ENCODE measurements at places on chromosomes 16 and 17.

GRCh38 chr17:37214416-37214815, 161.4 kb upstream of the C17orf78 start:
- no peak for DNase-seq

- no peak for DNase-seq
Measured at GRCh38 chr16:54203384-54203783, 83.2 kb downstream of the IRX3 start.

GRCh38 chr17:29677221-29677791, 54.6 kb upstream of the CORO6 start:
- no peak for DNase-seq

GRCh38 chr16:88355389-88356123, 27.2 kb upstream of the ZNF469 start:
- no peak for DNase-seq

- no peak for DNase-seq
Measured at GRCh38 chr16:58125781-58126335, 3.3 kb downstream of the CFAP20 start.

DNA sequence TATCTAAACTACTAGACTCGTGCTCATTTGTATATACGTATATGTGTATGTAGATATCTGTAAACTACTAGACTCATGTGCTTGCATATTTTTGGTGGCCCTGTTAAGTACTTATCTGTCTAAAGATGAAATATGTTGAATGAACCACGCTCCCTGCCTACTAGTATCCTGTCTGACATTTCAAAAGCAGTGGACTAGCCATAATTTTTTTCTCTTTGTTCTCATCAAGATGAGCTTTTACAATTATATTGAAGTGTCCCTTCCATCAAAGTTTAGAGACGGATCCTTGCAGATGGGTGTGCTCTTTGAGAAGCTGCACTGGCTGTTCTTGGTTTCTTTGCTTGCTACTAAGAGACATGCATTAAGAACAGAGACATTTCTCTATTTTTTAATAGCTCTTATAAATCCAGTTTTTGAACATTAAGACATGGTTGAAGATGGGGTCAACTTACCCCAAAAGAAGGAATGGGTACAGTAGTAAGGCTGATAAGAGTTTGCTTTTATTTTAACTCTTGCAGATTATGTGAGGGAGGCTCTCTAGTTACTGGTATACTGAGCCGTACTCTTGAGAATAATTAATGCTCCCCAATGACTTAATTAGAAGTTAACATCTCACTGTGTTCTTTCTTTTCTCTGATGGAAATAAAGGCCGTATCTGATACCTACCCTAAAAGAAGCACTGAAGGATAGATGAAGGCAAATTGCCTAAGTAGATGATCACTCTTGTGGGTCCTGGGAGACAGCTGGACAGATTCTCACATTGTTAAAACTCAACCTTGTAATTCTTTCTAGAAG, 3.4 kb downstream of the CNTNAP4 start:
- DNase-seq: no peak

DNA sequence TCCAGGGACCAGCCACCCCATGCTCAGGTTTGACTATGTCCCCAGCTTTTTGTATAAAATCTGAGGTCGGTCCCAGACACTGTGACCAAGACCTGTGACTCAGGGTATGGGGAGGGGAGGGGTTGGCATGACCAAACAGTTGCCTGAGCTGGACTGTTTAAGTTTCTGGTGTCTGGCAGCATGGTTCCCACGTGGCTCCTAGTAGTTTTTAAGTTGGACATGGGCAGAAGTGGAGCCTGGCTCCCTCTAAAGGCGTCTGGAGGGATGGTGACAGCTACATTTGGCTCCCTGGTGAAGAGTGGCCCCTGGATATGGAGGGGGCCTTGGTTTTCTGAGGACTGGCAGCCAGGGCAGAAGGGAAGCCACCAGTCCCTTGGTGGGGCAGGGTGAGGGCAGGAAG, 7.9 kb downstream of the SMCR8 start:
- no peak for DNase-seq

GRCh38 chr17:74451557-74451956, 14.9 kb upstream of the CD300A start:
- DNase-seq: no peak

- DNase-seq: no peak
Measured at GRCh38 chr16:57533431-57534336, 2.7 kb downstream of the CCDC102A start.

DNA sequence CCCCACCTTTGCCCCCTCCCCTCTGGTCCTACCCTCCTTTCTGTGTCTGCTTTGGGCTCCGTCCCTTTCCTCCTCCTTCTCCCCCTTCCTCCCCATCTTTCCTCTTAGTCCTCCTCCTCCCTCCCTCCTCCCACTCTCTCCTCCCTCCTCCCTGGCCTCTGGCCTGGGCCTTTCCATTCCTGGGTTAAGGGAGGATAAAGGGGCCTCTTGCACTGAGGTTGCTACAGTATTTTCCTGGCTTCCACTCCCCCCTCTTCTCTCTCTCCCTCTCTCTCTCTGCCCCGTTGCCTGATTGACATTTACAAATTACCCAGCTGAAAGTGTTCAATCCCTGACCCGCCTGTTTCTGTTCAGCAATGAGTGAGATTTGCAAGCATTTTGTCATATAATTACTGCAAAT, 44.0 kb downstream of the MRM1 start:
- DNase-seq: no peak

DNA sequence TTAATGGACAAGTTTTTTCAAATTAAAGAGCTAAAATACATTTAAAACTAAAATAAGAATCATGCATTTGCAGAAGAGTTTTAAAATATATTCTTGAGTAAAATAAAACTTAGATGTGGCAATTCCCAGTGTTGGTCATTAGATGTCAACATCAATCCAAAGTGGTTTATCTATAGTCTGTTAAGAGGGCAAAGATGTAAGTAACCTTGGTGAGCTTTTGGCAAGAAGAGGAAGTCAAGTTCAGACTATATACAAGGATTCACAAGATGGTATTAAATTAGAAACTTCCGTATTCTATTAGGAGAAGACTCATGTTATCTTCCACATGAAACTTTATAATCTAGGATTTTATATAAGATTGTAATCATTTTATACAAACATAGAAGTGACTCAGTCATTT, 73.1 kb downstream of the CEP95 start:
- no peak for DNase-seq

DNA sequence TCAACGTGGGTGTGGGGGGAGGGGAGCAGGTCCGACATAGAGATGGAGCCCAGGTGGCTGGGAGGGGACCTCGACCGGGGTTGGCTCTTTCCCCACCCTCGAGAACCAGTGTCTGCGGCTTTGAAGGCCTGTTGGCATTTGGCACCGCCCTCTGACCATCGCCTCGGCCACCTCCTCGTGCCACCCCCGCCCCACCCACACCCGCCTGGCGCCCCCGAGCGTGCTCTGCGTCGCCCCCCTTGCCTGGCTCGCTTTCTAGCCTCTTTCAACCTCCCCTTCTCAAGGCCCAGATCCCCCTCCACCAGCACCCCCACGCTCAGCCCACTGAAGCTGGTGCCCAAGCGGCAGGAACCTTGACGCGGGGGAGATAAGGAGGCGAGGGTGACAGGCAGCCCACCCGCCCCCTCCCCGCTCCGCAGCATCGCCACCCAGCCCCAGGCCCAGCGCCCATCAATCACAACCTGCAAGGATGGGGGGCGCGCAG, 619 bp downstream of the CACNB1 start:
- DNase-seq: peak; percentile 43

- DNase-seq: no peak
Measured at GRCh38 chr16:69266334-69267063, 44.7 kb upstream of the VPS4A start.

- DNase-seq: no peak
Measured at GRCh38 chr17:50686494-50687199, 21.1 kb downstream of the ANKRD40 start.

- no peak for DNase-seq
Measured at GRCh38 chr16:11372073-11372828, 27.0 kb downstream of the RMI2 start.

- DNase-seq: no peak
Measured at GRCh38 chr17:3798273-3799180, 2.5 kb downstream of the ITGAE start.

DNA sequence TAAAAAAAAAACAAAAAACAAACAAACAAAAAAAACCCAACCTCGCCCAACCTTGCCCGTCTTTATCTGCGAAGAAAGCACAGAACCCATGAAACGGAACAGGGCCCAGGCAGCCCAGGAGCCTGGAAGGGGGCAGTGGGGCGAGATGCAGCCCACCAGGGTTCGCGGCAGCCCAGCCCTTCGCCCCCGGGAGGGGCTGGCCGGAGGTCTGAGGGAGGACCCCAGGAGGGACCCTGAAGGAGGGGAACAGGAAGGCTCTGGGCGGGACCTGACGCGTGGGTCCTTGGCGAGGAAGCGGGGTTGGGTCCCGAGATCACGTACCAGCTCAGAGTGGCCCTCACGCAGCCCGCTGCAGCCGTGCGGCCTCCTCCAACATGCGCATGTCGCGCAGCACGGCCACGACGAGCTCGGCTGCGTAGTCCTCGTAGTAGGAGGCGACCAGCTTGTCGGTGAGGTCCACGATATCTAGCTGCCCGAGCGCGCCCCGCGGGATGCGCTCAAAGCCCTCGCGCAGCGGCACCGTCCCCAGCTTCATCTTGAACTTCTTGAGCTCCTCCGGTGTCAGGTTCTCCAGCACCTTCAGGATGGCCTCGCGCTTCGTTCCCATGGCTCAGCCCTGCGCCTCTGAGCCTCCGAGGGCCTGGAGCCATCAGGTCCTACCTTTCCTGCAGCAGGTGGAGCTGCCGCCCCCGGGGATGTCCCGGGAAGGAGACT, at the start of gene PYDC1:
TSS of gene PYDC1 (minus strand) at position 714 of the 714 bp plus-strand sequence. CDS start at position 607, 107 bp downstream.
- DNase-seq: no peak

- no peak for DNase-seq
Measured at GRCh38 chr17:3788200-3788599, 12.8 kb downstream of the ITGAE start.

GRCh38 chr16:67252609-67253497, 4.1 kb downstream of the SLC9A5 start:
- peak; percentile 34 for DNase-seq

DNA sequence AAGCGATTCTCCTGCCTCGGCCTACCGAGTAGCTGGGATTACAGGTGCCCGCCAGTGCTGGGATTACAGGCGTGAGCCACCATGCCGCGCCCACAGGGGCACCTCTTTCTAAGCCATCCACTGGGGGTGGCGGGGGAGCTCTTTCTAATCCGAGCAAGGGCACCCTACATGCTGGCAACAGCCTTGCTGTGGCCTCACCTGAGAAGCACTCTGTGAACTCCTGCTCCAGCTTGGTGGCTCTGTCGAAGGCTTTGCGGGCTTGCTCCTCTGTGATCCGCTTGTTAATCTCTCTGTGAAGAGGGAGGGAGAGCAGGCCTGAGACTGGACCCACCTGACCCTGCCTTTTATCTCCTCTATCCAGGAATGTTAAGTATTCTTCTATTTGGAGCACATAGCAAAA, 11.9 kb upstream of the ASGR1 start:
- DNase-seq: no peak

GRCh38 chr17:17236295-17237025, 508 bp downstream of the FLCN start:
- no peak for DNase-seq

DNA sequence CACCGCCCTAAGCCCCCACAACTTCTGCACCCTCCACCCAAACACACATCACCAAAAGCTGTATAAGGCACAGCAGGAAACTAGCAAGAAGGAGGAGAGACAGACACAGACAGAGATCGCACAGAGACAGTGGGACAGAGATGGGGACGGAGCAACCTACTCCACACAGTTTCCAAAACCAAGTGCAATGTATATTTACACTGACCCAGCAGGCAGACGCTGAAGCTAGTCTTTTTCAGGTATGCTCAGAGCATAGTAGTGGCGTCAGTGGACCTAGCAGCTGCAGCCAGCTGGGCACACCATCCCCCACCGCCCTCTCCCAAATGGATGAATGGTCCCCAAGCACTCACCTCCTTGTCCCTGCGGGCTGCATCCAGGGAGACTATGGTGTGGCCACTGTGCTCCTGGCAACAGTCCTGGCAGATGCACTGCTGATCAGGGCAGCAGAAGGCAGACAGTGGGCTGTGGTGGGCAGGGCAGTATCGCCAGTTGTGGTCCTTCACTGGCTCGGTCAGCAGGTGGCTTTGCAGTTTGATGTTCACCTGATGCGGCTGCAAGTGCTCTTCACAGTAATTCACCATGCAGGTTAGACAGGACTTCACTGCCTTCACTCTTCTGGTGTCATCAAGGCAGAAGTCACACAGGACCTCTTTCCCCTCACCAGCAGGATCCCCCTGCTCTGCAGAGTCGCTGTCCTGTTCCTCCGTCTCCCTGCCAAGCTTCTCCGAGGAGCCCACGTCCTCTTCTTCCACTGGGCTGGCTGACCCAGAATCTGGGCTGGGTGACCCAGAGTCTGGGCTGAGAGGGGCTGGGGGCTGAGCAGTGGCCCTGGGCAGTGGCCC, 31.5 kb upstream of the FBXW10B start:
- DNase-seq: no peak

DNA sequence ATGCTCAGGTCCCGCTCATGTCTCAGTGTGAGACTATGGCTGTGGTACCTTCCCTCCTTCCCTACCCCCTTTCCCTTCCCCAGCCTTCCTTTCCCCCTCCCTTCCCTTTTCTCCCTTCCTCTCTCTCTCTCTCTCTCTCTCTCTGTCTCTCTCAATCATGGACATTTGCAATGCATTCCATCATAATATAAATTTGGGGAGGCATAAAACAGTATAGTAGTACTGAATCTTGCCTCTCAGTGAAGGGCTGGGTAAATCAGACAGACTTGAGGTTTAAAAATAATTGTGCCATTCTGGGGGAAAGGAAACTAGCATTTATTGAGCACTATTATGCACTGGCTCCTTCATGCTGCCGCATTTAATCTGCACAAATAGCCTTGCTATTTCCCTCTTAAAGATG, 4.3 kb downstream of the ZKSCAN2 start:
- no peak for DNase-seq

DNA sequence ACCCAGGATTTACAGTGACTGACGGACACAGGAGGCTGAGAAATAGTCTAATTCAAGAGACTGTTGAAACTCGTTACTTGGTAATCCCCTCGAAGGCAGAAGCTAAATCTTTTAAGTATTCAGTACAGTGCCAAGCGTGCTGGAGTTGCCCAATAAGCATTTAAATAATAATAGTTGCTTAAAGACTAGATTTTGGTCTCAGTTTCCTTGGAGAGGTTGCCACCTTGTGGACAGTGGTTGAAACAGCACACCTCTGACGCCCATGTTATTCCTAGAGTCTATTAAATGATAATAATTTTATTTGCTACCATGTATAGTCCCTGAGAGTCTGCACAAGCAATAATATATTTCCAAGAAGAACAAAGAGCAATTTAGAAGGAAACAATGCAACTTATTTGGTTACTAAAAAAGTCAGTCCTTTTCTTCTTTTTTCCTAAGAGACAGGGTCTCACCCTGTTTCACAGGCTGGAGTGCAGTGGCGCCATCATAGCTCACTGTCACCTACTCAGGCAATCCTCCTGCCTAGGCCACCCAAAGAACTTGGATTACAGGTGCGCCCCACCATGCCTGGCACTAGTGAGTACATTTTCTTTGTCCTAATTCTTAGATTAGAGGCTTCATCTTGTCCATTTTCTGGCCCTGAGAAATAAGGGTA, 138.0 kb upstream of the NUDT7 start:
- no peak for DNase-seq

DNA sequence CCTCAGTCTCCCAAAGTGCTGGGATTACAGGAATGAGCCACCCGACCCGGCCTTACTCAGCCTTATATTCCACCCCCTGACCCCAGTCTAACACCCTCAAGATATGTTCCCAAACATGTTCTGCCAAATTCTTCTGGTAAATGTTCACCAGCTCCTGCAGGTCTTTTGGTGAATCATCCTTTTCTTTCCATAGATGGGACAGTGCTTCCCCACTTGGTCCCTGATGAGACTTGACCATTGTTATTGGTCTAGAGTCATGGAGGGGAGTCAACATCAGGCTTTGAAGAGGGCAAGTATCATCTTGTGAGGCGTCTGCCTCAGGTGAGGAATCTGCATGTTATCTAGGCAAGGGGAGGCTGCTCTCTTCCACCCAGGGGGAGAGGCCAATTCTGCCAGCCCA, 10.4 kb upstream of the RUNDC3A start:
- DNase-seq: no peak

Measured in caudate nucleus (tissue), 63 donors.